Vagina (tissue), 2 donors: ENCODE measurements at places on chromosomes 13 and 19.

- H3K4me1 ChIP-seq, result no peaks in the 10 kb centered on the region
- no peaks in the 10 kb centered on the region for H3K36me3 ChIP-seq
- H3K27me3 ChIP-seq, result no peaks in the 10 kb centered on the region
- H3K4me3 ChIP-seq, result no peak overlapping the region
- no peak for DNase-seq
- no peak overlapping the region for H3K27ac ChIP-seq
These were observed 95.0 kb downstream of the RNF17 start for GRCh38 chr13:24858953-24859352.

DNA sequence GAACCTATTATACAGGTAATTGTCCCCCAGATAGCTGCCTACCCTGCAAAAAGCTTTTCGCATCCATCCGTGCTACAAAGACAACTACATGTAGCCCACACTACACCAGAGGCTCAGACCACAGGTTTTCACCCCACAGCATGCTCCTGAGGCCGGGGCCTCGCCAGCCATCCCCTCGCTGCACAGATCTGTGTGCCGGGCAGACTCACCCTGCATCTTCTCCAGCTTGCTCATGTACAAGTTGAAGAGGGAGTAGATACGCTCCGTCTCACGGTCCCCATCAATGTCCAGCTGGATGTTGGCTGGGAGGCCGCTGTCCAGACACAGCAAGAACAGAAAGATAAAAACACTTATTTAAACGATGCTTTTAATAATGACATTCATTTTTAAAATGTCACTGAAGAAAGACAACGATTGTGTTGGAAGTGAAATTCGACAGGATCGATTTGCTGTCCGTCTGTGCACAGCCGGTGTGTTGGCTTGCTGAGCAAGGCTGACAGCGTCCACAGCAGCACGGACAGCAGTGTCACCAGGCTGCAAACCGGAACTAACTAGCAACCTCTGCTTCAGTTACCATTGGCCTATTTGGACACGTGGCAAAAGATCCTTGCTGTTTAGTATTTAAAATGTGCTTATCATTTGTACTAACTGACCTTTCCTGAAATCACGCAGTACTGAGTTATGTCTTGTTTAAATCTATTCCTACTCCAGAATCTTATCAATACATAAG is 18.6 kb upstream of the C13orf46 start:
- H3K4me1 ChIP-seq, result no peaks in the 10 kb centered on the region
- no peak overlapping the region for H3K4me3 ChIP-seq
- H3K27me3 ChIP-seq, result no peaks in the 10 kb centered on the region
- no peak overlapping the region for H3K27ac ChIP-seq
- no peak for DNase-seq
- peaks cover 25% of the 10 kb centered on the region for H3K36me3 ChIP-seq

- H3K4me3 ChIP-seq, result no peak overlapping the region
- no peak overlapping the region for H3K27ac ChIP-seq
- no peaks in the 10 kb centered on the region for H3K27me3 ChIP-seq
- no peak for DNase-seq
- H3K36me3 ChIP-seq, result no peaks in the 10 kb centered on the region
- H3K4me1 ChIP-seq, result no peaks in the 10 kb centered on the region
These were observed 114.2 kb upstream of the CLDN10 start for GRCh38 chr13:95438297-95438696.

DNA sequence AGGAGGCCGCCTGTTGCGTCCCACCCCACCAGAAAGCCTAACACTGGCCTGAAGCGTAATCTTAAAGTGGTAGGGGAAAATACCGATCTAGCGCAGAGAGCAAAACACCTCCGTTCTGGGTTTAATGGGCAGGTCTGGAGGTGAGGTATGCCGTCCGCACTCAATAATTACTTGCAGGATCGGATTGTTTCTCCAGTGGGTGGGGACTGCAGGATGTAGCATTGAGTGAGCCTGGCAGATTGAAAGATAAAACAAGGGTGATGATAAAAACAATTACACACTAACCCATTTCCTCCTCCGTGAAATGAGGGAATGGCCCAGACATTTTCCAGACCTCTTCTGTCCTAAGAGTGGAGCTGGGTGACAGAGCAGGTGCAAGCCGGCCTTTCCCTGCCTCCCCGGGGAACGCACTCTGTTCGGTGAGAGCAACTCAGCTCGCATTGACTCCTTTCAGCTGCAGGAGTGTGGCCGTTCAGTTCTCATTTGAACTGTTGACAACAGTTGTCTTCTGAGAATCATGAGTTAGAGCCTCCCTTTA is 110.2 kb upstream of the DOCK9 start:
- H3K4me1 ChIP-seq, result peaks cover 25% of the 10 kb centered on the region
- H3K36me3 ChIP-seq, result no peaks in the 10 kb centered on the region
- H3K4me3 ChIP-seq, result peak overlapping the region; percentile 70
- DNase-seq, result no peak
- H3K27me3 ChIP-seq, result no peaks in the 10 kb centered on the region

DNA sequence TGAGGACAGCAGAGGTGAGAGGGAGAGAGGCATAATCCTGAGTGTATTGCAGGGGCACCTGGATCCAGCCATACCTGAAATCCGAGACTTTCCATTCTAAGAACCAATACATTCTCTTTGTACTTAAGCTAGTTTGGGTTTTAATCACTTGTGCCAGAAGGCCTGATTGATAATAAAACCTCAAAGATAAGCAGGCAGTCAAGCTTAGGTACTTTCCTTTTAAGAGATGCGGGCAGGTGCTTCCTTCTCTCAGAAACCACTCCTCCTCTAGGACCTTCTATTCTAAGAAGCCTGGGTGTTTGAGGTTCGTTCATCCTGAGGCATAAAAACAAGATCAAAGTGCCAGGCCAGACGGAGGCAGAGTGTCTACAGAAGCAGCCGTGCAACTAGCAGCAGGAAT is 22.2 kb downstream of the FAM187B start:
- H3K27ac ChIP-seq, result peak overlapping the region; percentile 48
- no peak overlapping the region for H3K4me3 ChIP-seq
- DNase-seq, result no peak
- H3K4me1 ChIP-seq, result peaks cover 12% of the 10 kb centered on the region
- no peaks in the 10 kb centered on the region for H3K27me3 ChIP-seq
- no peaks in the 10 kb centered on the region for H3K36me3 ChIP-seq

DNA sequence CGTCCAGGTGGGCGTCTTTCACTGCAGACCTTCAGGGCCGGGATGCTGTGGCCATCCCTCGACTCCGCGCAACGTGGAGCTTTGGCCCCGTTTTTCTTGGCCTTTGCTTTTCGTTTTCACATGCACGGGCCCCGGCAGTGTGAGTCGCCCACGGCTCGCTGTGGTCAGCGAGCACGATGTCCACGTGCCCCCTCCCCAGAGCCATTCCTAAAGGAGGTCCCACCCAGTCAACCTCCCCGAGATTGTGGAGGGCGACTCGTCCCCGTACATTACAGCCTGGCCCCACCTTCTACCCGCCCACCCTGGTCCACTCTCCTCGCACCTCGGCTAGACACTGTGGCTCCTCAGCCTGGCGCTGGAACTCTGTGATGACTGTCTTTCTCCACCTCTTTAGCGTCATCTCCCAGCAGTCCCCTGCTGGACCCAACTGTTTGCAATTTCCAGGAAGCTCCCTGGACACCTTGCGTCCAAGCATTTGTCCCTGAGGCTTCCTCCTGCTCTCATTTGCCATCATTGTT is 405 bp downstream of the ZNF446 start:
- DNase-seq, result peak; percentile 91
- no peaks in the 10 kb centered on the region for H3K36me3 ChIP-seq
- peak overlapping the region; percentile 75 for H3K27ac ChIP-seq
- H3K4me1 ChIP-seq, result peaks cover 20% of the 10 kb centered on the region
- no peaks in the 10 kb centered on the region for H3K27me3 ChIP-seq

DNA sequence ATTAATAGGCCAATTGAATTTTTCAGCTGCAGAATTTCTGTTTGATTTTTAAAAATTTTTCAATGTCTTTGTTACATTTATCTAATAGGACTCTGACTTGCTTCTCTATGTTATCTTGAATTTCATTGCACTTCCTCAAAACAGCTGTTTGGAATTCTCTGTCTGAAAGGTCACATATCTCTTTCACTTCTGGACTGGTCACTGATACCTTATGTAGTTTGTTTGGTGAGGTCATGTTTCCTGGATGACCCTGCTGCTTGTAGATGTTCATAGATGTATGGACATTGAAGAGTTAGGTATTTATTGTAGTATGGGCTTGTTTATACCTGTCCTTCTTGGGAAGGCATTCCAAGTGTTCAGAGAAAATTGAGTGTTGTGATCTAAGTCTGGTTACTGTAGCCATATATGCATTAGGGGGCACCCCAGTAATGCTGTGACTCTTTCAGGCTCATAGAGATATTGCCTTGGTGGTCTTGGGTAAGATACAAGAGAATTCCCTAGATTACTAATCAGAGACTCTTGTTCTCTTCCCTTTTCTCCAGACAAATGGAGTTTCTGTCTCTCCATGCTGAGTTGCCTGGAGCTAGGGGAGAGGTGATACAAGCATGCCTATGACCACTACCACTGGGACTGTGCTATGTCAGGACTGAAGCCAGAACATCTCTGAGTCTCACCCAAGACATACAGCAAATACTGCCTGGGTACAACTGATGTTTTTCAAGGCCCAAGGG is 27.8 kb downstream of the RFC3 start:
- H3K4me3 ChIP-seq, result no peak overlapping the region
- no peak overlapping the region for H3K27ac ChIP-seq
- no peak for DNase-seq
- no peaks in the 10 kb centered on the region for H3K36me3 ChIP-seq
- no peaks in the 10 kb centered on the region for H3K4me1 ChIP-seq

DNA sequence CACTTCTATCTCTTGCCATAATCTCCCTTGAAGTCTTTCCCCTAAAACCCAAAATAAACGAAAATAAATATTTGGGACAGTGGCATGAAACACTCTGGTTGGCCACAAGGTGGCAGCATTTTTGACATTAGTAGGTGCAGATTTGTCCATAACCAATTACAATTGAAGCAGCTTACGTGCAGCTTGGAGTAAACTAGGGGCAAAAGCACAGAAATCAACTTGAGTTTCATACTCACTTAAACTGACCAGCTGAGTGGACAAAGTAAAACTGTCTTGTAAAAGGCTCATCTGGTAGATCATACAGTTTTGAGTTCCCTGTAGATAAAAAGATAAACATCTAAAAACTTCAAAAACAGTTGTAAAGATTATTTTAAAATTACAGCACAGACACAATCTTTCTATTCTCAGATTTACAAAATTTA is 18.8 kb downstream of the PDCD5 start:
- H3K27me3 ChIP-seq, result no peaks in the 10 kb centered on the region
- H3K4me3 ChIP-seq, result no peak overlapping the region
- H3K4me1 ChIP-seq, result no peaks in the 10 kb centered on the region
- no peak overlapping the region for H3K27ac ChIP-seq

DNA sequence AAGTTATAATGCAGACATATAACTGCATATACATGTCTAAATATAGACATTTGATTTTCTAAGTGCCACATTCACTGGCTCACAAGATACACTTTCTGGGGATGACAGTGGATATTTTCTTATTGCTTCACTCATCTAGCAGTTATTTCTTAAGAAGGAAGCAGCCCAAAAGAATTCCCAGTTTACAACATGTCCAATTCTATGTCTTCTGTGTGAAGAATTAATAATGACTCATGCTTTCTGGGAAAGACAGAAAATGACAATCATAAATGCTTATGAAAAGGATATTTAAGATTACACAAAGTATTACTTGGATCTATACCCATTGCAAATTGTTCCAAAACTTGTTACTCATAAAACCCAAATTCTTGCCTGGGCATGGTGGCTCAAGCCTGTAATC is 543.4 kb downstream of the SUCLA2 start:
- H3K36me3 ChIP-seq, result no peaks in the 10 kb centered on the region
- no peak overlapping the region for H3K27ac ChIP-seq
- H3K4me3 ChIP-seq, result no peak overlapping the region

- no peak overlapping the region for H3K4me3 ChIP-seq
- H3K27me3 ChIP-seq, result no peaks in the 10 kb centered on the region
- no peaks in the 10 kb centered on the region for H3K4me1 ChIP-seq
- H3K36me3 ChIP-seq, result no peaks in the 10 kb centered on the region
These were observed 550.8 kb upstream of the SLITRK1 start for GRCh38 chr13:84433024-84433423.

DNA sequence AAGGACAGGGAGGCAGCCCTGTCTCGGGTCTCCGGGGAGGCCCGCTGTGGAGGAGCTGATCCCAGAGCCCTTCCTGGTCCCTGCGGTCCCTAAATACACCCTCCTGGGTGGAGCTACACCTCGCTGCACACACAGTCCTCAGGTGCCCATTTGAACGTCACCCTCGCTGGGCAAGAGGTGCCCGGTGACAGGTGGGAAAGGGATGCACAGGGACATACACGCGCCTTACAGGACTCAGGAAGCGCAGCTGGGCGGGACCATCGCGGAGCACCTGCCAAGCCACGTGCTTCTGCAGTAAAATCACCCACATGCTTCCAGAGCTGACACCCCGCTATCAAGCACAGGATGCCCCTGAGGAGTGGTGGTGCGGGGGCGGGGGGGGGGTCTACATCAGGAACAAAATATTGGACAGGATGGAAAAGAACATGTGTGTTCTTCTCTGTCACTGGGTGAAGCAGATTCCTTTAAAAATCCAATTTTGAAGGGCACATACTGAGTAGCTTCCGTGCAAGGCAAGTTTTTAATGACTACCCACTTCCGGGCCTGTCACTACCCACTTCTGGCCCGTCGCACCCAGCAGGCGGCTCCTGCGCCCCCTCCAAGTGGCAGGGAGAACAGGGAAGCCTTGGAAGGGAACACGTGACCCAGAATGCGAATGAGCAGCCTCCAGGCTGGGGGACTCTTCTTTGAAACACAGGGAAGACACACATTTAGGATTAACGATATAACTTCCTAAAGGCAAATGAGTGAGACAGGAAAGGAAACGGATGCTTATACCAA is 78.9 kb downstream of the COL4A1 start:
- no peak for DNase-seq
- H3K4me1 ChIP-seq, result peaks cover 33% of the 10 kb centered on the region
- no peaks in the 10 kb centered on the region for H3K36me3 ChIP-seq
- H3K4me3 ChIP-seq, result no peak overlapping the region
- no peak overlapping the region for H3K27ac ChIP-seq

- peaks cover 38% of the 10 kb centered on the region for H3K4me1 ChIP-seq
- H3K27ac ChIP-seq, result peak overlapping the region; percentile 51
- no peak for DNase-seq
- no peaks in the 10 kb centered on the region for H3K36me3 ChIP-seq
- no peaks in the 10 kb centered on the region for H3K27me3 ChIP-seq
These were observed 3.7 kb downstream of the SLC25A42 start for GRCh38 chr19:19067276-19068072.

DNA sequence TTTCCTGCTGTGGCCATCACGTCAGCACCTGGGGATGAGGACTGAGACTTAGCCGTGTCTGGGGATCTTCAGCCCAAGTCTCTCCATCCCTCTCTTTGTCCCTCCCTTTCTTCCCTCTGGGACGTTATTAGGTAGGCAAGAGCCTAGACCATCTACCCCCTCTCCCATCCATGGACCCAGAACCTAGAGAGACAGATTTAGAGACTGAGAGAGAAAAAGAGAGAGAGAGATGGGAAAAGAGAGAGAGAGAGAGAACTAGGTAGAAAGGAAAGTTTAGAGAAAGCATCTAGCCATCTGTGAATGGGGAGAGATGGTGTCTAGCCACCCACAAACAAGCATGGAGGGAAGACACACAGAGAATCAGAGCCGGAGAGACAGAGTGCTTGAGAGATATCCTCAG is 473 bp downstream of the KLK4 start:
- H3K4me1 ChIP-seq, result peaks cover 8% of the 10 kb centered on the region
- DNase-seq, result no peak
- no peak overlapping the region for H3K27ac ChIP-seq
- no peaks in the 10 kb centered on the region for H3K27me3 ChIP-seq

- H3K36me3 ChIP-seq, result no peaks in the 10 kb centered on the region
- no peaks in the 10 kb centered on the region for H3K27me3 ChIP-seq
- H3K27ac ChIP-seq, result no peak overlapping the region
- no peaks in the 10 kb centered on the region for H3K4me1 ChIP-seq
These were observed 237.1 kb downstream of the TSHZ3 start for GRCh38 chr19:31112158-31112557.
